ENCODE measurements at places on chromosomes 11 and 22.

- H3K27me3 ChIP-seq, result peaks cover 7% of the 10 kb centered on the region
- H3K36me3 ChIP-seq, result no peaks in the 10 kb centered on the region
- no peak for DNase-seq
- no peak overlapping the region for H3K27ac ChIP-seq
- H3K4me1 ChIP-seq, result peaks cover 12% of the 10 kb centered on the region
Observed at GRCh38 chr11:1934335-1935155, 12.6 kb upstream of the MRPL23 start.

- H3K27me3 ChIP-seq, result no peaks in the 10 kb centered on the region
- H3K4me1 ChIP-seq, result no peaks in the 10 kb centered on the region
- H3K36me3 ChIP-seq, result peaks cover 49% of the 10 kb centered on the region
- no peak overlapping the region for H3K4me3 ChIP-seq
- no peak overlapping the region for H3K27ac ChIP-seq
- DNase-seq, result no peak
Observed at GRCh38 chr11:76955459-76956114, 78.6 kb upstream of the B3GNT6 start.

- H3K27me3 ChIP-seq, result no peaks in the 10 kb centered on the region
- H3K36me3 ChIP-seq, result no peaks in the 10 kb centered on the region
- H3K4me3 ChIP-seq, result no peak overlapping the region
- peak; percentile 7 for DNase-seq
- peaks cover 4% of the 10 kb centered on the region for H3K4me1 ChIP-seq
Observed at GRCh38 chr11:85752890-85753581, 57.9 kb downstream of the SYTL2 start.

GRCh38 chr11:114812733-114813132 is 134.4 kb downstream of the NXPE2 start:
- no peak overlapping the region for H3K4me3 ChIP-seq
- no peak for DNase-seq
- H3K27me3 ChIP-seq, result no peaks in the 10 kb centered on the region
- no peaks in the 10 kb centered on the region for H3K4me1 ChIP-seq
- H3K27ac ChIP-seq, result no peak overlapping the region

Measured in CD14-positive monocyte (primary cell).